ENCODE measurements at places on chromosomes 2 and 18.

GRCh38 chr2:135997380-135997779 lies 12.0 kb upstream of the DARS1 start:
- peak; percentile 76 for DNase-seq

DNA sequence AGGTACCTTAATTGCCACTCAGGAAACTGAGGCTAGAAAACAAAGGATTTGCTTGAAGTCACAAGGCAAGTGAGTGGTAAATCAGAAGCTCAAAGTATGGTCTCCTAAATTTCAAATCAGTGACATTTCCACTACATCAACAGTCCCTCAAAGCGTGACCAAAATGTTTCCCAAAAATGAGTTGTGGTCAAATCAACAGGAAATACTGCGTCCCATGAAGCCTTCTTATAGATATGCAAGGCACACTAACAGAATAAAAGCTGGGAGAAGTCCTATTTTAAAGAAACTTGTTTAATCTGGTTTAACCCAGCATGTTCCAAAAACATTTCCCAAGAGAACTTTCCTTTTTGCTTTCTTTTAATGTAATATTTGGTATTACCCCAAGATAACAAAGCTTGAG lies 249.4 kb downstream of the EXOC6B start:
- DNase-seq = no peak

DNA sequence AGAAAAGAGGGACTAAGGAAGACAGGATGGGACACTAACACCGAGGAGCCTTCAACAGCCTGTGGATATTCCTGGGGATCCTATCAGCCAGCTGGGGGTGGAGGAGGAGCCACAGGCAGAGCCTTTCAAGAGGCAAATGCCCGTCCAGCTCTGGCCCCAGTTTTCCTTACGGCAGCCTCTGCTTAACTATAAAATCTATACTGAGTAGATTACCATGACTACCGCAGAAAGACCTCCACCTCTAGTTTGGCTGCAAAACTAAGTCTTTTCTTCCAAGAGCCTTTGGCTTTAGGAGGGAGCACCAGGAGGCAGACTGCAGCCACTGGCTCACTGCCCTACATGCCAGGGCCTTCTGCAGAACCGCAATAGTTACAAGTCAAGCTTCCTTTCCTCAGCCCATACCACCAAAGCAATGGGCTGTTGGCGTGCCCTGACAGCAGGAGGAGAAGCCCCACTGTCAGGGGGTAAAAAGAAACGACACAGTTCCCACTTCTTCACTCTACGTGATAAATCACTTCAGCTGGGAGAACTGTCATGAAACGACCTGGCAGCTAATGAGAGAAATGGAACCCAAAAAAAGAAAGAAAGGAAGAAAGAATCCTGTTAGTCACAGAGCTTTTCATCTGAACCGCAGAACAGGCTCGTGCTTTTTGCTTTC lies 25.1 kb upstream of the CREB1 start:
- no peak for DNase-seq

DNA sequence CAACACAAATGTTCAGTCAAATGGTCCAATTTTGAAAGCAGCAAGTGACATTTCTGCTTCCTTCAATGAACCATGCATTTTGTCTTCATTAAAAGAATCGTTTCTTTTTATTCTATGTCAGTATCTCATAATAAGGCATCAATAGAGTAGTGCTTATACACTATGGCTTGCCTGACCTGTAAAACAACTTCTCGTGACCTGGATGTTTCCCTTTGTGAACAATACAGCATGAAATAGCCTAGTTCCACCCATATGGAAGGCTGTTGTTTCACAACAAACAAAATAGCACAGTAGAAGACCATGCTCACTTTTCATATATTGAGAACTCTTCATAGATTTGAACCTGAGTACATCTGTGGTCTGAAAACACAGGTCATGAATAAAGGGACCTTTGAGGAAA lies 104.3 kb upstream of the PIK3C3 start:
- no peak for DNase-seq

DNA sequence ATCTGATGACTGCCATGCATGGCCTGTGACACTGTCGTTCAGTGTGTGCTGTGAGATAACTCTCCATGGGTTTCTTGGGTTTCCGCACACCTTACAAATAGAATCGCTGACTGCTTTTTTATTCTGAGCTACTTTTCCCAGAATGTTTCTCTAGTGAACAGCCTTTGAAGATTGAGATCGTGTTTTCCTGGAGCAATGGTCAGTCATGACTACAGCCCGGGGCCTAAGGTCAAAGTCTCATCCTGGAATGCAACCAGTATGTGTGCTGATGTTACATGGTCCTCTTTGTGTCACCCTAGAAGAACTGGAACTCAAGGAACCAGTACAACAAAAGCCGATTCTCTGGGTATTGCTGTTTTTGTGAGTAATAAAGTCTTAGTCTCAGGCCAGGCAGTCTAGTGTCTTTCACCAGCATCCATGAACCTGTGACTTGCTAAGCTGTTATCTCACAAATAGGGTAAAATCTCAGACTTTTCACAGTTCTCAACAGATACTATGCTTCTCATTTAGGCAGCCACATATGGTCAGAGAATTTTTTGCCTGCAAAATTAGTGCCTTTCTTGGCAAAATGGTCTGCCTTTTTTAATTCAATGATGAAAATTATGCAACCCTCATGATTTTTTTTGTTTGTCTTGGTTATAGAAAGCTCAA lies 124.9 kb upstream of the PIEZO2 start:
- DNase-seq = no peak

GRCh38 chr2:28250006-28250405 lies 142.7 kb upstream of the FOSL2 start:
- DNase-seq = no peak

- DNase-seq = no peak
Observed at GRCh38 chr2:138210487-138210886, 246.2 kb downstream of the HNMT start.

DNA sequence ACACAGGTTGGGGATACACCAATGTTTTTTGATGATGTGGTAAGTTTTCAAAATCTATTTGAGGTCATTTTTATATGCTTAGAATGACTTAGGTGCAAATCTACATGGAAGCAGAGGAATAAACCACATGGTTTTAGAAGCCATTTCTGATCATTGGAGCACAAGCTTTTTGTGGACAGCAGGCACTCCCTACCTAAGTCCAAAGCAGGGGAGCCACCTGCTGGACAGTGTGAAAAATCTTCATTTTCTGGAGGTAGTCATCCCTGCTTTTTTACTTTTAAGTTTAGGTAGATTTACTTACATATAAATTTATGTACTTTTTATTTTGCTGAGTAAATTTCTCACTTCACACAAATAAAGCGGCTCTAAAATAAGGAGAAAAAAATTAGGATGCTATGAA lies 323.2 kb downstream of the PLCL1 start:
- peak; percentile 7 for DNase-seq

- no peak for DNase-seq
Observed at GRCh38 chr2:176172007-176172894, 15.1 kb downstream of the HOXD3 start.

- DNase-seq = peak; percentile 83
Observed at GRCh38 chr2:151771599-151772358, 37.5 kb upstream of the NEB start.

DNA sequence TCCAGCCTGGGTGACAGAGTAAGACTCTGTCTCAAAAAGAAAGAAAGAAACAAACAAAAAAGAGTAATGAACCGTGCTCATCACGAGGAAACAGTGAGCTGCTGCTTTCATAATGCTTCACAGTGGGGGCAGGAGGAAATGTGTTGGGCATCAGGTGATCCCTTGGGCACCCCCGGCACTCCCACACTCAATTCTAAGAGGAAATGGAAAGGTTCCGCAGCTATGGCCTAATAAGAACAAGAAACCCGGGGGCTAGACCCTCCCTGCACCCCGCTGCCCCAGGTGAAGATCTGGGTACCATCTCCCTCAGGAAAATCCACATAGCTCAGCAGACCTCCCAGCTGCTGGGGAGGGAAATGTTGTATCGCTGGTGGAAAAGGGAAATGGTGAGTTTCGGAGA lies 118.9 kb downstream of the LPIN1 start:
- peak; percentile 61 for DNase-seq

DNA sequence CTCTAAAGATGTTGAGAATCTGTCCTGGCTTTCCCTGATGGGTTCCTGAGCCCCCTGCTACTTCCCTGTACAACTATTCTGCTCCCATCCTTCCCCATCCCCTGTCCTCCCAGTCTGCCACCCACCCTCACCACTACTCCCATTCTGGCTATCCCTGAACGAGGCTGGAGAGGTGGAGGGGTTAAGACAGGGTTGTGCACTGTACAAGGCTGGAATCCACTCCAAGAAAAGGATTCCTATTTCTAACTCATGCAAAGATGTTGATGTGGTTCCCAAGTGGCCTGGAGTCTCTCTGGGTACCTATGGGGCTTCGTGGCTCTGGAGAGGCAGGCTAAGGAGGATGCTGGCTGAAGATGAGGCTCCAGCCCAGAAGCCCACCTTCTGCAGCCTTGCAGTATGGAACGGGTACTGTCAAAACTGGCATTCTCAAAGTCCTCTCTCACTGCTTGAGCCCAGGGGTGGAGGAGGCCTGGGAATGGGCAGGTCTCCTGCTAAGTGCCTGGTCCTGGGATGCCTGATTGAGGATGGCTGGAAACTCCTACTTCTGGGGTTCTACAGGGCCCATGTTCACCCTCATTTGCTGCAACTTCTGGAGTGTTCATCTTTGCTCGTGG lies 1.3 kb upstream of the FEV start:
- no peak for DNase-seq

GRCh38 chr2:129277585-129277981 lies 701.9 kb upstream of the RAB6C start:
- no peak for DNase-seq

- DNase-seq = no peak
Observed at GRCh38 chr2:199833525-199833924, 17.5 kb downstream of the FTCDNL1 start.

GRCh38 chr2:11980809-11981208 lies 234.4 kb downstream of the LPIN1 start:
- DNase-seq = no peak

DNA sequence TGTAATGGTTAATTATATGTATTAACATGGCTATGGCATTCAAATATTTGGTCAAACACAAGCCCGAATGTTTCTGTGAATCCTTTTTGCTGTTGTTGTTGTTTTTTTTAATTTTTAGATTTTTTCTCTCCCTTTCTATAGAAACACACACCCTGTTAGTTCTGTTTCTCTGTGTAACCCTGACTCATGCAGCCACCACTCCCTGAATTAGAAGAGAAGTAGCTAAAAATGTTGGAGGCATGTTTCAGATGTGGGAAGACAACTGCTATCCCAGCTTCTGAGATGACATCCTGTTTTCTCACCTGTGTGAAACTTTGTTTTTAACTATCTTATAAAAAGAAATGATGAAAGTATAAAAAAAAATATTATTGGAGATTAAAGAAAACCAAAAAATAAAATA lies 219.6 kb upstream of the RGPD4 start:
- DNase-seq = no peak

GRCh38 chr2:70708376-70709199 lies 59.4 kb downstream of the ADD2 start:
- no peak for DNase-seq

GRCh38 chr2:10347562-10347948 lies 44.9 kb downstream of the HPCAL1 start:
- no peak for DNase-seq

- DNase-seq = no peak
Observed at GRCh38 chr2:98708396-98709186, 22.3 kb downstream of the MGAT4A start.

DNA sequence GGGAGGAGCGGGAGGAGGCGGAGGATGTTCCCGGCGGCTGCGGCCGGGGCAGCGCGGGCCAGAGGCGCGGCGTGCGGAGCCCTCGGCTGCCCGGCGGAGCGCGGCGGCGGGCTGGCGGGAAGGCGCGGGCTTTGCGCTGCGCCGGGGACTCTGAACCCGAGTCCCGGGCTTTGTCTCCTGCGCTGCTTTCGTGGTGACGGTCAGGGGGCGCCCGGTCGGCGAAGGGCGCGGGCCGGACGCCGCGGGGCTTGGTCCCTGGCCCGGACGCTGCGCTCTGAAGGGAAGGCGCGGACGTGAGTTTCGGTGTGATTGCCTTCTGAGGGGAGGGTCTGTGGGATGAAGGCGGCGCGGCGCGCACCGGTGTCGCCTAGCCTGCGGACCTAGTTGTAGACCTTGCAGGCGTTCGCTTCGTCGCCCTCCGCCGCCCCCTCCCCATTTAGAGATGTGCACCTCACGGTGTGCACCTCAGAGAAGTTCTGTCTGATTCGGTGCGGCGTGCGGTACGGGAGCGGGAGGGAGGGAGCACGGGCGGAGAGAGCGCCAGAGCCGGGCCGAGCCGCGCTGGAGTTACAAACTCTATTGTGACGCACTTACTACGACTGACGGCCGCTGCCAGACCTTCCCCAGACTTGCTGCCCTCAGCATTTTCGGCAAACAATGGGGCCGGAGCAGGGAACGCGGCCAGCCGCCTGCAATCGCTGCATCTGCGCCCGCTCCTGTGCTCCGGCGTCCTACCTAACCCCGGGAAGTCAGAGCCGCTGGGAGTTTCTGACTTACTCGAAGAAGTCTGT lies 2.1 kb downstream of the BCL2L11 start:
- no peak for DNase-seq

DNA sequence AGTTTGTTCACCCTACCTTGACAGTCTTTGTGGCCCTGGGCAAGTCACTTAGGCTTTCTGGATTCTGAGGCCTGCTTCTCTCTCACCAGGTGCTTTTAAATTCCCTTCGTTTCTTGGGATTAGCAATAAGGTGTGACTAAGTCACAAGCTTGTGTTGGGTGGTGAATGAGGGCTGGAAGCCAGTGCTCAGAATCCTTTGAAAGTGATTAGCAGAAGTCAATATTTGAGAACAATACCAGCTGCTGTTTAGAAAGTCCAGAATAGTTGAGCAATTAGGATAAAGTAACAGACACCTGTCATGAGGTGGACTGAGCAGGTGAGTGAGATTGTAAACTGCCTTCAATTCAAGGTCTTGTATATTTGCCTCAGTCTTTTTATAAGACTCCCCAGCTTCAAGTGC lies 19.3 kb upstream of the MGAT5 start:
- no peak for DNase-seq

DNA sequence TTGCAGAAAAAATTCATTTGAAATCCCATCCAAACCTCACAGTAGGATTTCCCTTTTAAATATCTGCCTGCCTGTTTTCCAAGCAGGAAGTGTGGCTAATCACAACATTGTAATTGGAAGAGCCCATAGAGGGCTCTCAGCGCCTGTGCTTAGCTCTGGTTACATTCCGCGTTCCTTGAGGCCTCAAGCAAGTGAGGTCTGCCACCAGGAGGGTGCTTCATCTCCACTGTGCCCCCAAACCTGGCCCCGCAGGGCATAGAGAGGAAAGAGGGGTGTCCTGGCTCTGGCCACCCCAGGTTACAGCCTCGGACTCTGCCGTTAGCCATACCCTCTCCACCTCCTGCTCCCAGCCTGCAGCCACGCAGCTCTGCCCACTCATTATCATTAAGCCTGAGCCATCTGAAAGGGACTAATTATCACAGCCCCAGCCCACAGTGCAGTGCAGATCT lies 214.8 kb downstream of the SP3 start:
- DNase-seq = no peak

- DNase-seq = no peak
Observed at GRCh38 chr2:141331127-141331526, 799.7 kb downstream of the LRP1B start.

- DNase-seq = no peak
Observed at GRCh38 chr2:207200136-207200535, 34.4 kb upstream of the KLF7 start.

Measured in germinal center (tissue), 1 donor.